Esophagus muscularis mucosa (tissue), 4 donors: ENCODE measurements at places on chromosomes 12 and 14. TPM values are rescaled to one million over a fixed set of nuclear protein-coding genes. Genes with fewer than 3 reads are reported as not detected.

The POTEM gene
- not detected for total RNA-seq

The RNASE1 gene
- total RNA-seq, result 277 TPM

The TBK1 gene
- total RNA-seq, result 22.4 TPM

DNA sequence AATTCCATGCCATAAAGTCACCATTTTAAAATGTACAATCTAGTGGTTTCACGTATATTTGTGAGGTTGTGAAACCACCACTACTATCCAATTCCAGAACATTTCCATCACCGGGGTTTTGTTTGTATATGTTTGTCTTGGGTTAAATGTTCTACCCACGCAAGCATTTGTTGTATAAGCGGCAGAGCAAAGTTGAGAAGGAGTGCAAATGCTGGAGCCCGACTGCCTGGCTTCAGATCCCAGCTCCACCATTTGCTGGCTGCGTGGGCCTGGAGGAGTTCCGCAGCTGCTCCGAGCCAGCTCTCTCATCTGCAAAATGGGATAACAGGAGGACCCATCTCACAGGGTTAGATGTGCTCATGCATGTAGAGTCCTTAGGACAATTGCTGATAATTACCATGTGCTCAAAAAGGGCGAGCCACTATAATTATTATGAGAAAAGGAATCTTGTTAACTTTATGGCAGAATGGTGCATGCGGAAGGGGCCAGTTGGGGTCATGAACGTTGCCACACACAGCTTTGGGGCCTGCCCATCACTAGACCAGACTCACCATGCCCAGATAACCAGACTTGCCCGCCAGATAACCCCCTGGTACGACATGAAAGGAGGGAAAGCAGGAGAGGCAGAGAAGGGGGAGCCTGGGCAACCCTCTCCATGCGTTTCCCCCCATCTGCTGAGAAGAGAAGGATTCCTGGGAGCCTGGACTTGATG lies 6.4 kb downstream of the ACTN1 start:
- H3K27ac ChIP-seq, result peak overlapping the region; percentile 100
- H3K36me3 ChIP-seq, result peaks cover 28% of the 10 kb centered on the region
- no peak for DNase-seq
- H3K4me1 ChIP-seq, result peaks cover 97% of the 10 kb centered on the region

GRCh38 chr14:88276923-88277596 lies 46.0 kb downstream of the KCNK10 start:
- no peaks in the 10 kb centered on the region for H3K4me1 ChIP-seq
- H3K4me3 ChIP-seq, result no peak overlapping the region
- H3K27ac ChIP-seq, result no peak overlapping the region
- no peak for DNase-seq
- H3K27me3 ChIP-seq, result no peaks in the 10 kb centered on the region

DNA sequence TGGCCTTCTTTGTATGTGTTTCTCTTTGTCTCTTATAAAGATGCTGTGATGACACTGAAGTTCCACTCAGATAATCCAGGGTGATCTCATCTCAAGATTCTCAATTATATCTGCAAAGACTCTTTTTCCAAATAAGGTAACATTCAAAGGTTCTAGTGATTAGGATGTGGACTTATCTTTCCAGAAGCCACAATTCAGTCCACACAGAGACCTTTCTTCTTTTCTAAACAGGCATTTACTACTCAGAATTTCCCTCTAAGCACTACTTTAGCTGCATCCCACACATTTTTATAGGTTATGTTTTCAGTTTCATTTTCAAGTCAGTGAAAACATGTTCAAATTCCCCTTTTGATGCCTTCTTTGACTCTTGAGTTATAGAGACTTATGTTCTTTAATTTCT lies 9.0 kb upstream of the NKX2-1 start:
- H3K36me3 ChIP-seq, result no peaks in the 10 kb centered on the region
- no peak overlapping the region for H3K27ac ChIP-seq
- H3K27me3 ChIP-seq, result no peaks in the 10 kb centered on the region
- H3K4me3 ChIP-seq, result no peak overlapping the region
- H3K4me1 ChIP-seq, result peaks cover 14% of the 10 kb centered on the region
- no peak for DNase-seq

GRCh38 chr14:59376686-59377085 lies 88.5 kb downstream of the GPR135 start:
- no peaks in the 10 kb centered on the region for H3K36me3 ChIP-seq
- no peak overlapping the region for H3K4me3 ChIP-seq
- DNase-seq, result no peak
- peak overlapping the region; percentile 77 for H3K27ac ChIP-seq

DNA sequence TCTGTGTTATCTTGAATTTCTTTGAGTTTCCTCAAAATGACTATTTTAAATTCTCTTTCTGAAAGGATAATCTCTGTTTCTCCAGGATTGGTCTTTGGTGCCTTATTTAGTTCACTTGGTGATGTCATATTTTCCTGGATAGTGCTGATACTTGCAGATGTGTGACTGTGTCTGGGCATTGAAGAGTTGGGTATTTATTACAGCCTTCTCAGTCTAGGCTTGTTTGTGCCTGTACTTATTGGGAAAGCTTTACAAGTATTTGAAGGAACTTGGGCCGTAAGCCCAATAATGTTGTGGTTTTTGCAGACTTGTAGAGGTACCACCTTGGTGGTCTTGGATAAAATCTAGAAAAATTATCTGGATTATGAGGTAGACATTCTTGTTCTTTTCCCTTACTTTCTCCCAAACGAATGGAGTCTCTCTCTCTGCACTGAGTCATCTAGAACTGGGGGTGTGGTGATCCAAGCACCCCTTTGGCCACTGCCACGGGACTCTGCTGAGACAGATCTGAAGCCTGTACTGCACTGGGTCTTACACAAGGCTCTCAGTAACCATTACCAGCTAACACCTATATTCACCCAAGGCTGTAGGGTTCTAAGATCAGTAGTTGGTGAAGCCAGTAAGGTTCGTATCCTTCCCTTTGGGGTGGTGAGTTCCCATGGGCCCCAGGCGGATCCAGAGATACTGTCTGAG lies 703.7 kb upstream of the MGAT4C start:
- DNase-seq, result no peak
- H3K27me3 ChIP-seq, result no peaks in the 10 kb centered on the region
- no peak overlapping the region for H3K27ac ChIP-seq
- H3K4me3 ChIP-seq, result no peak overlapping the region

GRCh38 chr12:95286713-95287112 lies 69.1 kb downstream of the VEZT start:
- no peak overlapping the region for H3K4me3 ChIP-seq
- no peaks in the 10 kb centered on the region for H3K4me1 ChIP-seq
- no peaks in the 10 kb centered on the region for H3K27me3 ChIP-seq
- peaks cover 18% of the 10 kb centered on the region for H3K36me3 ChIP-seq
- no peak for DNase-seq

DNA sequence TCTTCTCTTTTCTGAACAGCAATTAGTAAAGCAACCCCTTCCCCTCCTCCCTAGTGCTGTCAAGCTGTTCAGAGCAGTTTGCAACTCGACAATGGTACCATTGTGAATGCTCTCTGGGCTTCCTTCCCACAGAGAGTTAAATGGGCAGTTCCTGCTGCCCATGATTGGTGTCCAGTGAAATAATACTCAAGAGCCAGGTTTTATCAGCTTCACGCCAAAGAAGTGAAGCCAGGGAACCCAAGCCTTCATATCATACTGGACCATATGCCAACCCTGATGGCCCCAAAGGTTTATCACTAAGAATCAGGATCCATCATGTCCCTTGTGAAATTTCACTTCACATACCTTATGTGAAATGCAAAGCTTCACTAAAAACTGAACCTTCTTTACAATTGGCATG lies 24.7 kb downstream of the INSM2 start:
- no peaks in the 10 kb centered on the region for H3K27me3 ChIP-seq
- H3K4me1 ChIP-seq, result no peaks in the 10 kb centered on the region
- H3K36me3 ChIP-seq, result no peaks in the 10 kb centered on the region
- no peak overlapping the region for H3K27ac ChIP-seq
- H3K4me3 ChIP-seq, result no peak overlapping the region

DNA sequence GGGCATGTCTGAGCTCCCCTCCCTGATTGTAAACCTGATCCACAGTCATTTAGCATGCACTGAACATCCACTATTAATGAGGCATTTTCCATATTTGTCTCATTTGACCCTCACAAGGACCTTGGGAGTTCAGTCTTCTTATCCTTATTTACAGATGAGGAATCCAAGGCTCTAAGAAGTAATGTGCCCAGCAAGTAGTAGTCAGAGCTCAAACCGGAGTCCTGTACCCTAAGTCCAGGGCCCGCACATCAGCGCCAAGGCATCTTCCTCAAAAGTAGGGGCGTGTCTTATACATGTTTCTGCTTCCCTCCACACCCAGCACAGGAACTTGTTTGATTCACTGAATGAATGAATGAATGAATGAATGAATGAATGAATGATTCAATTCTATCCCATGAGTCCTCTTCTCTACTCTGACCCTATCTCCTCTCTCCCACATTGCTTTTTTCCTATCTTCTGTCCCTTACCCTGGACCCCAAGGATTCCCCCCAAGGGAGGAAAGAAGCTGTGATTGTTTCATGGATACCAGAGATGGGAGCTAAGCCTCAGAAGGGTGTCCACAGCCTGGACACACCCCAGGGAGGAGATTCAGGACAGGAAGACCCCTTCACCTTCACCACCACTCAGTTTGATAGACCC lies 21.8 kb upstream of the KRT8 start:
- DNase-seq, result no peak
- no peaks in the 10 kb centered on the region for H3K36me3 ChIP-seq
- H3K27ac ChIP-seq, result peak overlapping the region; percentile 64
- no peaks in the 10 kb centered on the region for H3K27me3 ChIP-seq
- no peak overlapping the region for H3K4me3 ChIP-seq

- H3K4me1 ChIP-seq, result no peaks in the 10 kb centered on the region
- no peak overlapping the region for H3K27ac ChIP-seq
- no peaks in the 10 kb centered on the region for H3K27me3 ChIP-seq
- no peak overlapping the region for H3K4me3 ChIP-seq
- DNase-seq, result no peak
- H3K36me3 ChIP-seq, result no peaks in the 10 kb centered on the region
These were observed 98.9 kb downstream of the RPS29 start for GRCh38 chr14:49487238-49487637.
